H1 (cell line): ENCODE measurements at places on chromosomes 3 and 15.

GRCh38 chr15:89332446-89332845 lies 2.2 kb downstream of the POLG start:
- no peaks in the 10 kb centered on the region for H3K4me1 ChIP-seq
- DNase-seq = no peak
- no peaks in the 10 kb centered on the region for H3K27me3 ChIP-seq

DNA sequence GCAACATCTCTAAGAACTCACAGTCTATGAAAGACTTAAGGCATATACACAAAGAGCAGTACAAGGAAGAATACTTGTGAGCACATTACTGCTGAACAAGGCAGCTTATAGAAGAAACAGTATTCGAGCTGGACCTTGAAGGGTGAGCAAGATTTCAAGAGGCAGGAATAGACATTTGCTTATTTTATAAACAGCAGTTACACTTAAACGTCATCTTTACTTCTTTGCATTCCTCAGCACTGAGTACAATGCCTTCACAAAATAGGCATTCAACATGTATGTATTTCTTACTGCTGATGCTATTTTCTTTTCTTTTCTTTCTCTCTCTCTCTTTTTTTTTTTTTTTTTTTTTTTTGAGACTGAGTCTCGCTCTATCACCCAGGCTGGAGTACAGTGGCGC lies 205.8 kb downstream of the ZIC4 start:
- H3K4me3 ChIP-seq = no peak overlapping the region
- no peaks in the 10 kb centered on the region for H3K27me3 ChIP-seq
- no peak overlapping the region for H3K27ac ChIP-seq

GRCh38 chr3:184315871-184316661 lies 1.7 kb downstream of the EIF4G1 start:
- no peaks in the 10 kb centered on the region for H3K27me3 ChIP-seq
- peaks cover 33% of the 10 kb centered on the region for H3K36me3 ChIP-seq
- H3K27ac ChIP-seq = no peak overlapping the region
- H3K4me3 ChIP-seq = peak overlapping the region; percentile 71; the same call in 1 of the 2 replicates
- DNase-seq = no peak

DNA sequence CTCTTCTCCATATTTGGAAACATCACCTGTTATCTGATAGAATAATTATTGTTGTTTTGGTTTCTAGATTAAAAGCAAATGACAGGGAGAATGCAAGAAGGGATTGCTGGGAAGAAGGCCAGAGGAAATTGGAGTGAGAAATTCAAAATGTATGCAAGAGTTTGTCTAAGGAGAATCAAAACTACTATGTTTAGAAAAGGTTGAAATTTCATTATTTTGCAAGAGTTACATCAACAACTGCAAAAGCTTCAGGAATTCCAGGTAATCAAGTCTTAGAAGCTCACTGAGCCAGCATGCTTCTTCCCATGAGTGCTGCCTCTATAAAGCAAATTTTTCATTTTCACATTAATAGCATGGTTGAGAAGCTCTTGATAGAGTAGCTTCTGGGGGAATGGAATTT lies 177.2 kb upstream of the GBE1 start:
- H3K27ac ChIP-seq = no peak overlapping the region
- H3K4me1 ChIP-seq = 0 out of 2 replicates have a peak, but pooled peaks cover 2% of the 10 kb centered on the region
- no peak for DNase-seq
- no peak overlapping the region for H3K4me3 ChIP-seq
- H3K36me3 ChIP-seq = no peaks in the 10 kb centered on the region
